Fibroblast of upper back skin (primary cell): ENCODE measurements at places on chromosomes 7 and 10.

DNA sequence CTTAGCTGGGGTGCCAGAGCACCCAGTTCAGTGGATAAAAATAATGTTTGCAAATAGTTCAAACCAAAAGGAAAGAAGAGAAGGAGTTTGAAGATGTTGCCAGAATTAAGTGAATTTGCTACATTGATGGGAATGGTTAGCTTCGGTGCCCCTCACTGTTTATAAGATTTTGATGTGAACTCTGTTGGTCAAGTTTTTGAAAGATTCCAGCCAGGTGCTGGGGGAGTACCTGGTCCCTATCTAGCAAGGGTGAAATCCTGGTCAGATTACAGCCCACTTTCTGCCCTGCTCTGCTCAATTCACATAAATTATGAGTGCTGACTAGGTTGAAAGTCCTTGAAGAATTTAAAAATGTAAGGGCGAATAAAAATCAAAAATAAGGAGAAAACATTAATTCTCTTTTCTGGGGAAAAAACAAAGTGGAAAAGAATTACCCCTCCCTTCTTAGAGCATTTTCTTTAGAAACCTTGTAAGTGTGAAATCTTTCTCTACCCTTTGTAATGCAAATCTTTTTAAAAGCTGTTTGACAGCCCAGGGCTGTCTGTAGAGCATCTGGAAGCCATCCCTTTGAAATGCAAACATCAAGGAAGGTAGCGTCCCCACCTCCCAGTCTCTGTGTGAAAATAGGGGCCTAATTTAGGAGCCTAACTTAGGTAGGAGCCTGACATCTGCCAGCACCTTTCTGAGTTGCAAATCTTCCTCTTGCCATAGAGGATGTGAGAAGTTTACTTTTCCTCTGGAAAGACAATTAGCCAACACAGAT is 1.4 kb upstream of the GIMAP5 start:
- no peak for DNase-seq

- DNase-seq, result peak; percentile 13
Observed at GRCh38 chr10:87818505-87819288, 671 bp upstream of the ATAD1 start.

- no peak for DNase-seq
Observed at GRCh38 chr10:48577158-48577557, 27.7 kb downstream of the ARHGAP22 start.

DNA sequence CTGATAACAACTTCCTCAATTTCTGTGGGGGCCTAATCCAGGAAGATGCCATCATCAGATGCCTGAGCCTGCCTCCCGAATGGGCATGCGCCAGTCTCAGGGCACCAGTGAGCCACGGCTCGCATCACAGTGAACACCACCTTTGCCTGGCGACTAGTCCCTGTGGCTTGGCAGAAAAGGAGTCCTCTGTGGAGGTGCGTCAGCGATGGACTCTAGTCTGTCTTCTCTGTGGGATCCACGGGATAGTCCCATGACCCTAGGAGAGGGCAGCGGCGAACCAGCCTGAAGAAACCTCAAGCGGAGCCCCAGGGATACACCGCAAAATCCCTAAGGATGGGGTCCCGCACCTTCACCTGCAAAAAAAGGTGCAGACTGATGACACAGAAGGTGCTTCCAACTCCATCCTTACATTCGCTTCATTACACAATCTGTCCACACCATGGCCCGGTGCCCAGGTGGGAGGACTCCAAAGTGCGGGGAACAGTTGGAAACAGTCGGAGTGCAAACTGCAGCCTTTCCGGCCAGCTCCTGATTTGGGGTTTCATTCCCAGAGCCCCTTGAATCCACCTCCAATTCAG is 35.1 kb upstream of the ZNF273 start:
- DNase-seq, result no peak

- no peak for DNase-seq
Observed at GRCh38 chr7:36945612-36946400, 221.5 kb upstream of the AOAH start.

GRCh38 chr7:16710651-16711050 is 42.9 kb upstream of the TSPAN13 start:
- DNase-seq, result peak; percentile 55

DNA sequence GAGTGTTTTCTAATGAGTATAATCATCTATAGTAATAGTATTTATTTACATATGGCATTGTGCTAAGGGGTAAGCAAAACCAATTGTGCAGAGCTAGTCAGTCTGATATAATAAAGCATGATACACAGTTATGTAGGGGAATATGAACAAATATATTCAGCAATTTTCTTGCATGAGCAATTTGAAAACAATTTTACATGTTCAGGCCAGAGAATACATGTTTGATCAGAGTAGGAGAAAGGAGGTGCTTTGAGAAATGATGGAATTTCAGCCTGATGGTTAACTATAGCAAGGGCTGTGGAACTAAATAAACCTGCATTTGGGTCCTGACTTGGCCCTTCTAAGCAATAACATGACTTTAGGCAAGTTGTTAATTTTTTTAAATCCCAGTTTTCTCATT is 214.5 kb downstream of the TWIST1 start:
- peak; percentile 32 for DNase-seq

- no peak for DNase-seq
Observed at GRCh38 chr7:127366680-127367079, 25.8 kb downstream of the ZNF800 start.

- no peak for DNase-seq
Observed at GRCh38 chr7:55532150-55532917, 40.0 kb downstream of the VOPP1 start.

GRCh38 chr10:48981310-48981907 is 41.8 kb upstream of the LRRC18 start:
- DNase-seq, result peak; percentile 27

DNA sequence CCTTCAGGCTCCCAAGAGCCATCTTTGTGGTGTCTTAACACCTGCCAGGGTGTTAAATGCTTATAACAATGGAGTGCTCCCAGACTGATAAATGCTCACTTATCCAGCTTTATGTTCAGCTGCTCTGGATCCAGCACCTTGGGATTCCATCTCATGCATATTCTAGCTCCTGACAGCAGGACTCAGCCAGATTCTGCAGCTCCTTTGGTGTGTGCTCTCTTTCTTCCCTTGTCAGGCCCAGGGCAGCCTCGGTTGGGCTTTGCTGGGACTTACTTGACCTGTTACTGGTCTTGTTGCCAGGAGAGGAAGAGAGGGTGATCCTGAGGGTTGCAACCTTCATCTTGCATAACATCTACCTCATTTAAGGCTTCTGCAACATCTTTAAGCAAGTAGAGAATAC is 59.4 kb upstream of the CCNY start:
- no peak for DNase-seq

GRCh38 chr7:100397315-100398081 is 24.2 kb downstream of the PILRA start:
- DNase-seq, result no peak

- no peak for DNase-seq
Observed at GRCh38 chr10:44243851-44244510, 140.9 kb downstream of the CXCL12 start.

GRCh38 chr7:96952974-96953391 is 52.4 kb upstream of the DLX6 start:
- DNase-seq, result peak; percentile 6

- DNase-seq, result no peak
Observed at GRCh38 chr7:157486007-157486755, 149.4 kb downstream of the DNAJB6 start.

DNA sequence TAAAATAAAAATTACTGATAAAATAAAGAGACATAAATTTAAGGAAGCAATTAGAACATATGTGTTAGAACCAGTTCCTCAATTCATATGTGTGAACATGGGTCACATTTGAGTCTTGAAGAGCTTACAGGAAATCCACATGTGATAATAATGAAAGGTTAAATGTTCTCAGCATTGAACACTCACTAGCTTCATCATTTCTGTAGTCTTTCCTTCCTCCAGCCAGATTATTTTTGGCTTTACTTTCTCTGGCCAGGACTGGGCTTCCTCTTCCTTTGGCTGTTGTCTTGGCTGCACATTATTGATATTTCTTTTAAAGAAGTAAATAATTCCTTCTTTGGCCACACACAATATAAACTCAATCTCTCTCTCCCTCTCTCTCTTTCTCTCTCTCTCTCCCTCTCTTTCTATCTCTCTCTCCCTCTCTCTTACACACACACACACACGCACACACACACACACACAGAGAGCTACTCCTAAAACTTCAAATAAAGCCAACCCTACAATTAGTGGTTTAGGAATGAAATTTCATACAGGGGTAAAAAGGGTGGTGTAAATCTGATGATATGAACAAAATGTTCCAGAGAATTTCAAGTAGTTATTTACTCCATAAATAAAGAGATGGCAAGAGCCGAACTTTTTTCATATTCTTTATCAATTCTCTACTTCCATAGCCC is 171.2 kb downstream of the REEP3 start:
- no peak for DNase-seq

- peak; percentile 24 for DNase-seq
Observed at GRCh38 chr7:19401461-19401860, 256.2 kb upstream of the FERD3L start.

GRCh38 chr7:116449950-116450349 is 49.6 kb upstream of the CAV2 start:
- peak; percentile 68 for DNase-seq

GRCh38 chr10:68402276-68402675 is 4.8 kb downstream of the RUFY2 start:
- DNase-seq, result peak; percentile 3

GRCh38 chr7:82291931-82292330 is 151.6 kb downstream of the CACNA2D1 start:
- peak; percentile 23 for DNase-seq

DNA sequence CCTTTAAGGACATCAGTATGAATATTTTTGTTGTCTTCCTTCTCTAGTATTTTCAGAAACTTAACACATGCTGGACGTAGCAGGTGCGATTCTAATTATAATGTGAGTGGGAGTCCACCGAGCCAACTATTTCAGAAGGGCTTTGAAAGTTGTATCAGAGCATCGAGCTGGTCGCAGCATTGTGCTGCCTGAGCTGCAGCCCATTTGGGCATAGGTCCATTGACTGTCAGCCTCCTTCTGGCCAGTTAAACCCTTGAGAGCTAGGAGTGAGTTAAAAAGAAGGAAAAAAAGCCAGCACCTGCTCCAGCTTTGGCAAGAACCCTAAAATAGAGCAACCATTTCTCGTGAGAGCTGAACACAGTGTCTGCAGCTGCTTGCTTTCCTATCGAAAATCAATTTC is 47.8 kb downstream of the SLC35G1 start:
- no peak for DNase-seq

DNA sequence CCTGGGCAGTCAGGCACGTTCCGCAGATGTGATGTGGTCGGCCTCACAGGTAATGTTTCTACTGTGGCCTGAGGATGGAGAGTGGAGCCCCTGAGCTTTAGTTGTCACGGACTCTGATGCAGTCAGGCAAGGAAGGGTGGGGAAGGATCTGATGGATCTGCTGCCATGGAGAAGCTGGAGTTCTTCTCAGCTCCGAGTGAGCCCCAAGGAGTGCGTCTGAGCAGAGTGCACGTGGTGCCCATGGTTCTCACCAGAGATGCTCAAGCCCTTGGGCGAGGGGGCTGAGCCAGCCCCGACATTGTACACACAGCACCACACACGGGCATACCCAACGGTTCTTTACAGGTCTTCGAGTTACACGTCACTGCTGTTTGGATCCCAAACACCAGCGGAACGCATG is 192.5 kb downstream of the EBF3 start:
- DNase-seq, result no peak

GRCh38 chr10:124497196-124497881 is 35.7 kb downstream of the LHPP start:
- no peak for DNase-seq

GRCh38 chr10:80642661-80643060 is 105.0 kb downstream of the SH2D4B start:
- DNase-seq, result no peak

- DNase-seq, result no peak
Observed at GRCh38 chr7:32250471-32251260, 180.5 kb upstream of the PDE1C start.

DNA sequence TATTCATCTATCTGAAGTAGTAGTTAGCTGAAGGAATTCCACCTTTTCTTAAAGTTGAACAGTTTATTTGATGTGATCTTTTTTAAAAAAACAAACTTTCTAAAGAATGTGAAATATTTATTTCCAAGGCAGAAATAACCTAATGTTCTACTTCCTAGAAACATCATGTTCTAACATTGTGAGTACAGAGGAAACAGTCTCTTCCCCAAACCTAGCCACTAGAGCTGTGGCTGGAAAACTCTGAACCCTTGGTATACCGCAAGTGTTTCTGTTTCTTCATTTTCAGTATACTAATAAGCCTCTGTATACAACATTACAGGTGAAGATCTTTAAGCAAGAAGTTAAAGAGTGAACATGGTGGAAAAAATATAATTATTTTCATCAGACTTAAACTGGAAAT is 35.1 kb downstream of the NOC3L start:
- DNase-seq, result no peak

DNA sequence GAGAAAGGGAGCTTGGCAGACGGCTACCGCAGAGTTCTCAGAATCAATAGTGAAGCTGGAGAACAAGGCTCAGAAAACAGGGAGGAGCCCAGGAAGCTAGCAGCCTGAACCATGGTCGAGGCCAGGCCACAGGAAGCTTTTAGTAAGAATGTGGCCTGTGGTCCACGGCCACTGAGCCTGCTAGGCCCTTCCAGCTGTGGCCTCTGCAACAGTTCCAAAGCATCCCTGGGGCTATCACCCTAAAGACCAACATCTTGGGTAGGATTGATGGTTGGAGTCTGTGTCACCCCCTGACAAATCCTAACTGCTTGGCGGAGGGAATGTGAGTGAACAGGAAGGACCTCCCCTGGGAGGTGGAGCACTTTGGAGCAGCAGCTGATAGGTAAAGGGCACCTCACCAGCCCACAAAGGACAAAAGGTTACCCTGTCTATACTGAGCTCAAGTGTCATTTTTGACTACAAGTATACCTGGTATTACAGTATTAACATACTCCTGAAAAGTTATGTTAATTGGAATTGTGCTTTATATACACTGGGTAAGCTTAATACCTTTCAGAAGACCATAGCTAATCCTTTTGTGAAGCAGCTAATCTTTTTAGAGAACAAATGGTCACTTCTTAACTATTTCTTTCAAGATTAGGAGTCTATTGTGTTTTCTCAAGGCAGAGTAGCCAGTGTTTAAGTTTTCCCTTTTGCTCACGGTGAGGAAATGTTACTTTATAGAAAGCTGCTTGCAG is 18.7 kb downstream of the PTPRE start:
- no peak for DNase-seq

DNA sequence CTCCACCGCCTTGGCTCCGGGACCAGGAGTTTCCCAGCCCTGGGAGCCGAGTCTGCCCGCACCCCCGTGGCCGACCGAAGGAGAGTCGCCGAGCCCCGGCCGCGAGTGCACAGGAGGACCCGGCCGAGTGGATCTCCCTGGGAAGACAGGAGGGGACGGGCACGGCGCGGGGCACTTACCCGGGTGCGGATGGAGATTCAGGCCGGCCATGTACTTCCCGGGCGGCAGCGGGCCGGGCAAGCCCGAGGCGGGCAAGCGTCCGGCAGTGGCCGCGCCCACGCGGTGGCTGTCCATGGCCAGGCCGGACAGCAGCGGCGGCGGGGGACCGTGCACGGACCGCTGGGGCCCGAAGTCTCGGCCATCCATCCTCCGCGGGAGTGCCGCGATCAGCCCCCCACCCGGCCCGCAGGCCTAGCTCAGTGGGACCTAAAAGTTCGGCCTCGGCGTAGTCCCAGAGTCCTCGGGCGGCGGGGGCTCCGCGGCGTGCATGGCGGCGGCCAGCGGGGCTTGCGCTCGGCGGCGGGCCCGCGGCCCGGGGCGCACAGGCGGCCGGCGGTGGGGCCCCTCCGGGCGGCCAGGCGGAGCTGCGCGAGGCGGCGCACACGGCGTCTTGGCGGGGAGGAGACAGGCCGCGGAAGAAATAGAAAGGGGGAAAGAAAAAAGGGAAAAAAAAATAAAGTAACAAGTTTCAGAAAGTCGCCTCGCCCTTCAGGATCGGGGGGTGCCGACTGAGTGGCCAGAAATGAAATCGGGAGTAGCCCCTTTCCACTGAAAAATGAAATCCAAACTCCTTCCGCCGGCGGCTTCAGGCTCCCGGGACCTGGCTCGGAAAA is 2.5 kb downstream of the TNRC18 start:
- no peak for DNase-seq
